ENCODE measurements at places on chromosomes 2 and 18. TPM values are rescaled to one million over a fixed set of nuclear protein-coding genes. Genes with fewer than 3 reads are reported as not detected.

DNA sequence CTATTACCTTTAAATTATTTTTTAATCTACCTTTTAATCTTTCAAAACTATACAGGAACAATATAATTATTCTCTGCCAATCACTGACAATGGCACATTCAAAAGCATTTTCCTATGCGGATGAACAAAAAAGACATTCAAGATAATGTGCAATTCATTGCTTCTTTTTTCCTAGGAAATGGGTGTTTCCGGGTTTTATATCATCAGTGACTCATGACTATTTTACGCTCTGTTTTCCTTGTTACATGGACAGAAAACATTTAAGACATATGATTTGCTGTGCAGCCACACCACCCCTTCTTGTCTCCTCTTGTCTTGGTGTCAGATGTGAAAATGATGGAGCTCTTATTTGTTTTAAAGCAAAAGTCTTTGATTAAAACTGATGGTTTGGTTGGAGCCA is 184.7 kb upstream of the LINC00305 start:
- no peaks in the 10 kb centered on the region for H3K4me1 ChIP-seq
- H3K36me3 ChIP-seq: no peaks in the 10 kb centered on the region
- H3K27me3 ChIP-seq: no peaks in the 10 kb centered on the region
- H3K27ac ChIP-seq: no peak overlapping the region
- no peak overlapping the region for H3K4me3 ChIP-seq

DNA sequence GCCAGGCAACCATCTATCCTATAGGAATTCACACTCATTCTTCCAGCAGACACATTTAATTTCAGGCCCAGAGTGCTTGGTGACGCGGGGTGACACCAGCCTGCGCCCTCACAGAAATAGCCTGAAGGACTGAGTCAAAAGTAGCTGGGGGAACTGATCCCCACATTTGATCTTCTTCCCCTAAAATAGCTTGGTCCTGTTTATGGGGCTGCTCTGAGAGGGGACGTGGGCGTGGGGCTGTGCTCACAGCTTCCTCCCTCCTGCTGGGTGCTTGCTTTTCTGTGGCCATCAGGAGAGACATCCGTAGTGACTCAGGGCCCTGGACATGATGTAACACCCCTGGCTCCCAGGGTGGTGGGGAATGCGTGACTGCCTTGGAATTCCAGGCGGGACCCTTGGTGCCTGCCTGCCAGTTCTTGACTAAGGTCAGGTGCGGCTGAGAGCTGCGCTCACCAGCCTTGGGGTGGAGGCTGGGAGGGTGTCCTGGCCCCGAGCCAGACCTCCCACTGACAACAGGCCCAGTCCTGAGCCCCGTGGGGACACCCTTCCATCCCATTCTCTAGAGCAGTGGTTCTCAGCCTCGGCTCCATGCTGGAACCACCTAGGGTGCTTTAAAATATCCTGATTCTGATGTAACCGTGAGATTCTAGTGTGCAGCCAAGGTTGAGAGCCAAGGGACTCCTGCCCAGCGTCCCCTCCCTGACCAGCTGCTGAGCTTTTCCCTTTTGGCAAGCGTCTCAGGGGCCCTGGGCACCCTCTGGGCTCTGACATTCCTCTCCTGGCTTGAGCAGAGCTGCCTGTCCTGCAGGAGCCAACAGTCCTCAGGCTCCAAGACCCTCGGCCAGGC is 47.4 kb upstream of the SMAD7 start:
- no peaks in the 10 kb centered on the region for H3K36me3 ChIP-seq
- H3K4me3 ChIP-seq: no peak overlapping the region

- peaks cover 7% of the 10 kb centered on the region for H3K4me1 ChIP-seq
- no peaks in the 10 kb centered on the region for H3K36me3 ChIP-seq
- H3K27me3 ChIP-seq: no peaks in the 10 kb centered on the region
- DNase-seq: no peak
- peak overlapping the region; percentile 18 for H3K27ac ChIP-seq
- H3K4me3 ChIP-seq: no peak overlapping the region
These were observed 69.9 kb upstream of the MCFD2 start for GRCh38 chr2:46985512-46985911.

DNA sequence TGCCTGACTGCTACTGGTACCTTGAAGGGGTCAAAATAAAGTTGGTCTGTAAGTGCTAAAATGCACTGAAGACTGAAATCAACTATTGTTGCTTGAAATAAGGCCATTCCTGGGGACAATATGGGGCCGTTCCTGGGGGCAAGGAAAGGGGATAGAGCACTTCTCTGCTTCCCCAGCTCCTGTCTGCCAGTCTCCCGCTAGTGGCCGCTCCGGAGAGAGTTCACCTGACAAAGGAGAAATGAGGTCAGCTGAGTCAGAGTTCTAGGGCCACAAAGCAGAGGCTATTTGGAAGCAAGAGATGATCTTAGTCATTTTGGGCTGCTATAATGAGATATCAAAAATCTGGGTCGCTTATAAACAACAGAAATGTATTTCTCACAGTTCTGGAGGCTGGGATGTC is 345.9 kb downstream of the TSN start:
- H3K27me3 ChIP-seq: no peaks in the 10 kb centered on the region
- no peak overlapping the region for H3K4me3 ChIP-seq
- H3K36me3 ChIP-seq: no peaks in the 10 kb centered on the region
- no peak overlapping the region for H3K27ac ChIP-seq
- no peaks in the 10 kb centered on the region for H3K4me1 ChIP-seq
- no peak for DNase-seq

DNA sequence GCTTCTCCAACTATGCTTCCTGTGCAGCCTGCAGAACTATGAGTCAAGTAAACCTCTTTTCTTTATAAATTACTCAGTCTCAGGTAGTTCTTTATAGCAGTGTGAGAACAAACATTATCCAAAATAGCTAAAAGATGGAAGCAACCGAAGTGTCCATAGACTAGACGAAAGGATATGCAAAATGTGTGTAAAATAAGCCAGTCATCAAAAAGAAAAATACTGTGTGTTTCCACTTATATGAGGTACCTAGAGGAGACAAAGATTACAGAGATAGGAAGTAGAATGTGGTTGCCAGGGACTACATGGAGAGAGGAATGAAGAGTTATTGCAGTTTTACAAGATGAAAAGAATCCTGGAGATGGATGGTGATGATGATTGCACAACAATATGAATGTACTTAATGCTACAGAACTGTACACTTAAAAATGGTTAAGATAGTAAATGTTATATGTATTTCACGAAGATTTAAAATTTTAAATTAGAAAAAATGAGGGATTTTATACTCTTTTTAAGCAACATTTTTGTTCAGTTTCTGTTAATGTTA is 99.3 kb upstream of the FN1 start:
- DNase-seq: no peak
- H3K36me3 ChIP-seq: no peaks in the 10 kb centered on the region
- H3K27me3 ChIP-seq: no peaks in the 10 kb centered on the region

DNA sequence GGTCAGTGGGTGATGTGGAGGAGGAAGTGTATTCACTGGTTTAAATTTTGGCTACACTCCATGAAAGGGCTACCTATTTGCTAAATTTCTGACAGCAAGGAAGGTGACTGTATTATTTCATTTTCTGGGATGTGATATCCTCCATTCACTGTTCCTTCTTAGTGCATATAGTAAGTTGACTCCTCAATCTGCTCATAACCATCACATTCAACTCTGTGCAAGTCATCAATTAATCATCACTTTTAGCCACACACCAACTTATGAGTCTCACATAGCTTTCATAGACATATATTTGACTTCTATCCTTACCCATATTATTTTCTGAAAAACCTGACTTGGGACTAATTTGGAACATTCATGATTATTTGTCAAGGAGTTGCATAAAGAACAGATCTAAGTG is 16.9 kb downstream of the KLHL41 start:
- no peaks in the 10 kb centered on the region for H3K4me1 ChIP-seq
- H3K27ac ChIP-seq: no peak overlapping the region
- H3K4me3 ChIP-seq: no peak overlapping the region

GRCh38 chr2:118032169-118033013 is 18.5 kb upstream of the CCDC93 start:
- H3K36me3 ChIP-seq: no peaks in the 10 kb centered on the region
- no peaks in the 10 kb centered on the region for H3K4me1 ChIP-seq
- no peak overlapping the region for H3K27ac ChIP-seq
- H3K4me3 ChIP-seq: no peak overlapping the region
- no peaks in the 10 kb centered on the region for H3K27me3 ChIP-seq
- DNase-seq: no peak

DNA sequence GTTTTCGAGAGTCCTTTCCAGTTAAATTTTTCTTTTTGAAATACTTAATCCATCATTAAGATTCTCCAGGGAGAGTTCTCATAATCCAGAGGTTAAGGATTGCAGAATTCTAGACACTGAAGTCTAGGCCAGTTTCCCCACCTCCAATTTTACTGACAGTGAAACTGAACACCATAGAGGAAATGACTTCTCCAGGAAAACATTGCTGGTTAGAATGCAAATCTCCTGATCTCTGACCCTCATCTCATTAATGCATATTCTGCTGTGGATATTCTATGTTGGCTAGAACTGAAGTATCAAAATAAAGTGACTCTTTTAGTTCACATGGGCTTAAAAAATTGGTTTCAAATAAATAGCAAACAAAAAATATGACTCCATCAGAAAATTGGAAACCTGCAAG is 105.8 kb upstream of the UGP2 start:
- H3K4me1 ChIP-seq: no peaks in the 10 kb centered on the region
- no peaks in the 10 kb centered on the region for H3K36me3 ChIP-seq
- DNase-seq: no peak
- H3K27me3 ChIP-seq: no peaks in the 10 kb centered on the region

GRCh38 chr2:44135771-44136170 is 32.9 kb upstream of the PPM1B start:
- H3K36me3 ChIP-seq: no peaks in the 10 kb centered on the region
- H3K4me1 ChIP-seq: no peaks in the 10 kb centered on the region
- H3K4me3 ChIP-seq: no peak overlapping the region
- DNase-seq: no peak

GRCh38 chr2:9140645-9141044 is 66.0 kb upstream of the ASAP2 start:
- H3K4me1 ChIP-seq: no peaks in the 10 kb centered on the region
- DNase-seq: no peak
- no peaks in the 10 kb centered on the region for H3K36me3 ChIP-seq
- H3K27ac ChIP-seq: no peak overlapping the region

GRCh38 chr2:37243435-37243834 is 12.0 kb downstream of the NDUFAF7 start:
- no peak for DNase-seq
- peaks cover 47% of the 10 kb centered on the region for H3K36me3 ChIP-seq
- H3K27me3 ChIP-seq: no peaks in the 10 kb centered on the region
- peak overlapping the region; percentile 22 for H3K27ac ChIP-seq
- H3K4me3 ChIP-seq: no peak overlapping the region

DNA sequence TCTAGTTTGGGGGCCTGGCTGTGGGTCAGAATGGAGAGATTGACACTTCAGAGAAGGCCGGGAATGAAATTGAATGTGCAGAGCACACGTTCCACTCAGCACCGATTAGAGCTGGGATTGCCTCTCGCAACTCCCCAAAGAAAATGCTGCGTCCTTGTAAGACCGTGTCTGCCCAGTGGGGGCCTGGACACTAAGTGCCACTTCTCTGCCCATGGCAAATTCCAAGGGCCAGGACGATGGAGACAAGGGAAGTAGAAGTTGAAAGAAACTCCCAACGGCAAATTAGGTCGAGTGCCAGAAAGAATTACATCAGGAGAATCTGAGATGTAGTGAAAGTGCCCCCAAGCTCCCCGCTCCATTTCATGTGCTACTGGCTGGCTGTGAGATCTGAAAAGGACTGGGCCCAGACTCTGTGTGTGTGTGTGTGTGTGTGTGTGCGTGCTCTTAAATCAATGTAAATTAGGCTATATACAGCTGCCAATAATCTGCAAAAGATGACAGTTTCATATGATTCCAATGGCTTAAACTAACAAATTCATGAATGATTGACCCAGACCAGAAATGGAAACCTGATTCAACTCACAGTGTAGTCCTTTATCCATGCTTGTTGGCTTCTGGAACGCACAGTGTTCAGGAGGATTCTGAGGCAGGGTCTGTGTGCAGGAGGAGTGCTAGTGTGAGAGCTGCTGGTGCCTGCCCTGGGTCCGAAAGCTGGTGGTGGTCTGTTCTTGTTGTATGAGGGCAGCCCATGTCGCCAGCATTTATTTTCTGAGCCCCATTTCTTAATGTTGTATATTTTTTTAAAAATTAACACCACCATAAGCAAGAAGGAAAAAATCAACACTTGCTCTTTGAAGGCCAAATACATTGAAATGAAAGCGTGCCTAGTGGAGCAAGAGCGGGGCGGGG is 234.3 kb downstream of the AGAP1 start:
- H3K4me1 ChIP-seq: no peaks in the 10 kb centered on the region
- H3K27ac ChIP-seq: no peak overlapping the region
- no peaks in the 10 kb centered on the region for H3K36me3 ChIP-seq
- no peak overlapping the region for H3K4me3 ChIP-seq

- no peak overlapping the region for H3K27ac ChIP-seq
- no peak for DNase-seq
- H3K36me3 ChIP-seq: no peaks in the 10 kb centered on the region
- H3K4me3 ChIP-seq: no peak overlapping the region
- no peaks in the 10 kb centered on the region for H3K4me1 ChIP-seq
These were observed 33.1 kb upstream of the ZNF532 start for GRCh38 chr18:58831606-58832005.

DNA sequence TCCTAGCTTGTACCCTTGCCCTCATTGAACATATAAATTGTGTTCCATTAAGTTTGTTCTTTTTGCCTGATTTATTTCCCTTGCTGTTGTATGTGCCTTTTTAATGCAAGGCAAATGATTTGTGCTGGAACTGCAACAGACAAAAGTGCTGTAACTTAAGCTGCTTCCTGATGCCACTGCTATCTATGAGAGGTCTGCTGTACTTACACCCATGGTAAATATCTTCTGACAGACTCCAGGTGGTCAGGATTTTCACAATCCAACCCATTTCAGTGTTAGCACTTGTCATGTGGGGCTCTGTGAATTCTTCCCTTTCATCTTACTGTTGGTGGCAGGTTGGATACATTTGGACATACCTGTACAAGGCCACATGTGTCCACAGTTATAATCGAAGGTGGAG is 63.5 kb downstream of the ARHGAP15 start:
- H3K4me3 ChIP-seq: no peak overlapping the region
- no peak overlapping the region for H3K27ac ChIP-seq
- H3K27me3 ChIP-seq: no peaks in the 10 kb centered on the region

- no peak for DNase-seq
- no peak overlapping the region for H3K4me3 ChIP-seq
- no peaks in the 10 kb centered on the region for H3K4me1 ChIP-seq
- H3K36me3 ChIP-seq: no peaks in the 10 kb centered on the region
- no peaks in the 10 kb centered on the region for H3K27me3 ChIP-seq
These were observed 456.4 kb downstream of the SETBP1 start for GRCh38 chr18:45137087-45137419.

- H3K4me1 ChIP-seq: no peaks in the 10 kb centered on the region
- peaks cover 6% of the 10 kb centered on the region for H3K27me3 ChIP-seq
- H3K36me3 ChIP-seq: no peaks in the 10 kb centered on the region
- no peak for DNase-seq
- no peak within 1 kb of the TSS for H3K27ac ChIP-seq
- no peak within 1 kb of the TSS for H3K4me3 ChIP-seq
These were observed at the start of gene VSNL1 for GRCh38 chr2:17540093-17540812. TSS of gene VSNL1 (plus strand) at chr2:17540696. CDS start at chr2:17592075, 51,379 bp downstream.

- H3K4me1 ChIP-seq: no peaks in the 10 kb centered on the region
- H3K27me3 ChIP-seq: no peaks in the 10 kb centered on the region
- H3K27ac ChIP-seq: no peak overlapping the region
- H3K4me3 ChIP-seq: no peak overlapping the region
- peak; percentile 0 for DNase-seq
These were observed 759.4 kb downstream of the CBLN2 start for GRCh38 chr18:71784777-71785176.

The RAB17 gene
- not detected for total RNA-seq

The PLGLB1 gene
- 2.5 TPM for total RNA-seq

The AFG3L2 gene
- total RNA-seq: 30.9 TPM

The TOGARAM2 gene
- 4.8 TPM for total RNA-seq

The NEU2 gene
- total RNA-seq: not detected

Measured in naive thymus-derived CD4-positive, alpha-beta T cell (primary cell).